ENCODE measurements at places on chromosomes 2 and 18.

GRCh38 chr2:20132990-20133535 lies 81.6 kb upstream of the LAPTM4A start:
- DNase-seq = no peak

DNA sequence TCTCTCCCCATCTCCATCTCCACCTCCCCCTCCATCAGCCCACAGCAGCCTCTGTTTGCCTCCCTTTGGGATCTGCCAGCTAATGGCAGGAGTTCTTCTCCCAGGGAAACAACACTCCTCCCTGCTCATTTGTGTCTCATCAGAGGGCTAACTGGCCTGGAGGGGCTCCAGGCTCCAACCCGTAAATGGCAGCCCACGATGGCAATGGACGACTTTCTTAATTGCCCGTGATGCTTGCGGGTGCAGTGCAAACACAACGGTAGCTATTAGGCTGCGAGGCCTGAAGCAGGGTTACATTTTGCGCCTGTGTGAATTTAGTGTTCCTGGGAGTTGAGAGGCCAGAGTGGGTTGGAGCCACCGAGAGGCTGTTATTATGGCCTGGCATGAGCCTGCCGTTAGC lies 285.1 kb downstream of the TNS1 start:
- DNase-seq = no peak

GRCh38 chr2:225510796-225511195 lies 111.3 kb downstream of the NYAP2 start:
- DNase-seq = no peak

DNA sequence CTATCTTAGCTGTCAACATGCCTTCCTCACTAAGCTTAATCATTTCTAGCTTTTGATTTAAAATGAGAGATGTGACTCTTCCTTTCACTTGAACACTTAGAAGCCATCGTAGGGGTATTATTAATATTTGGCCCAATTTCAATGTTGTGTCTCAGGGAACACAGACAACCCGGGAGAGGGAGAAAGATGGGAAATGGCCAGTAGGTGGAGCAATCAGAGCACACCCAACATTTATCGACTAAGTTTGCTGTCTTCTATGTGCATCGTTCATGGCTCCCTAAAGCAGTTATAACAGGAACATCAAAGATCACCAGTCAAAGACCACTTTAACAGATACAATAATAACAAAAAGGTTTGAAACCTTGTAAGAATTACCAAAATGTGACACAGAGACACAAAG lies 110.2 kb downstream of the OLA1 start:
- DNase-seq = peak; percentile 43

DNA sequence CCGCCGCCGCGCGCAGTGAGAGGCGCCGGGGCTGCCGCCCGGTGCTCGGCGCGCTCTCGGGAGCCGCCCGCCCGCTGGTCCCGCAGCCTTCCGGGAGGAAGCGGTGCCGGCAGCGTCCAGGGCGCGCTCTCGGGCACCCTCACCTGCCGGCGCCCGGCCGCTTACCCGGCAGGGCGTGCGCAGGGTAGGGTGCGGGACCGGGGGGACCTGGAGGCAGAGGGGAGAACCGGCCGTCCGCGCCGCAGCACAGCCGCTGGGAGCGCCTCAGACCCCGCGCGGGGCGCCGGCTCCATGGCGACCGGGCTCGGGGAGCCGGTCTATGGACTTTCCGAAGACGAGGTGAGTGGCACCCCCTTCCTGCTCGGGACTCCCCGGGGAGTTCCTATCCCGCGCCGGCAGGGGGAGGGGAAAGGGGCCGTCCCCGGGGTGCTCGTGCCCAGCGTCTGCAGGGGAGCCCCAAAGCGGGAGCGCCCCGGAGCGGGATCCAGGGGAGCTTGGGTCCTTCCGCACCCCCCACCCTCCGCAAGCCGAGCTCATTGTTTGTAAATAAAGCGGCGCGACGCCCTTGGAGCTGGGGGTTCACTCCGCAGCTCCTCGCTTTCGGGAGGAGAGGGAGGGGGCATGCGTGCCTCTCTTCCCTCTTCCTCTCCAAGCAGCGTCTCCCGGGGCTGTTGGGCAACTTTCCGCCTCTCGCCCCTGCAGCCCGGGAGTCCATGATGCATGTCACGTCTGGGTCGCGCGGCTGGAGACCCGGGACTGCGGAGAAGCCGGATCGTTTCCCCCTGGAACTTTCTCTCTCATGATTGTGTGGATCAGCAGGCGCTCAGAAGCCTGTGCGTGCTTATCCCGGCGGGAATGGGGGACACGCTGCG lies 580 bp downstream of the NEDD4L start:
- DNase-seq = peak; percentile 54

DNA sequence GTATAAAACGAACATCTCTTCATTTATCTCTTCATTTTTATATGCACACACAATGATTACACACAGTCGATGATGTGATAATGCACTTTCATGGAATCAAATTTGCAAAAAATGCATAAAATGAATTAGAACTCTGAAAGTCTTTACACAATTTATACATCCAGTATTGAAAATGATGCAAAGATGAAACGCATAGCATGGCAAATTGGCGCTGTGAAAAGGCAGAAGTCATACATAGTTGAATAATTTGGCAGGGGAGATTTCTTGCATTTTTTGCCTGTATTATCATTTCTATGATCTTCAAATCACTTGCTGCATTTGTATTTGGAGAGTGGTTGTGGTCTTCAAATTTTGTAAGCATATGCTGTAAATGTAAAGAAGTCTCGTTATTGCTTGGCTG lies 150.7 kb upstream of the LGALSL start:
- no peak for DNase-seq

GRCh38 chr2:48940606-48941005 lies 185.1 kb upstream of the LHCGR start:
- no peak for DNase-seq
